Posterior cingulate gyrus (tissue), 11 donors: ENCODE measurements at places on chromosomes 3 and 15.

DNA sequence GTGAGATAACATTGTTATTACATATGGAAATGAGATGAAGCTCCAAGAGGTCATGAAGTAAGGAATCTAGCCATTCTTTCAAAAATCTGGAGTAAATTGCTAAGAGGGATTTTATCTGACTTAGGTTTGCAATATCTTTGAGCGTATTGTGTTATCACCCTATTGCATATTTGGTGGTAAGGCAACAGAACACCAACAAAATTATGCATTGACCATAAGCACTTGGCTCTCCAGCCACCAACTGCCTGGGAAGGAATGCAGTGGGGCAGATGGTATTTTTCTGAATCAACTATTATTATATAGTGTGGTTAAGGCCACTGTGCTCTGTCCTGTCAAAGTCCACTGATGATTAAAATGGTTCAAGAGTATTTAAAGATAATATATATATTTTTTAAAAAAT, 287.9 kb upstream of the SEMA6D start:
- no peak for DNase-seq

GRCh38 chr3:4042869-4043268, 243.6 kb downstream of the LRRN1 start:
- no peak for DNase-seq

- DNase-seq: no peak
These were observed 985.6 kb downstream of the EPHA3 start for GRCh38 chr3:90092994-90093393.

DNA sequence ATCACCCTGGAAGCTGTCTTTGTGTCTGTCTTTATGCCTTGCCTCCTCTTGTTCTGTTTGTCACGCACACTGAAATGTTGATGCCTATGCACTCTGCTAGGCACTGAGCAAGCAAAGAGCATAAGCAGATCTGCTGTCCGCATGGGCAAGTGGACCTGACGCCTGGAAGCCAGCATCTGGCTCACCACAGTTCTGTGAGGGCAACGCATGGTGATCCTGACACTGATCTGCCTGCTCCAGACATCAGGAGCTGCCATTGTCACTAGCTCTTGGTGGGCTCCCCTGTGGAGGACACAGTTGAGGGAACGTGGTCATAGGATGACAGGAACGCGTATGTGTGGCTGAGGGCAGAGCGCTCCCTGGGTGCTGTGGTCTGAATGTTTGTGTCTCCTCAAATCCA, 234.6 kb downstream of the ADAMTS17 start:
- DNase-seq: no peak

DNA sequence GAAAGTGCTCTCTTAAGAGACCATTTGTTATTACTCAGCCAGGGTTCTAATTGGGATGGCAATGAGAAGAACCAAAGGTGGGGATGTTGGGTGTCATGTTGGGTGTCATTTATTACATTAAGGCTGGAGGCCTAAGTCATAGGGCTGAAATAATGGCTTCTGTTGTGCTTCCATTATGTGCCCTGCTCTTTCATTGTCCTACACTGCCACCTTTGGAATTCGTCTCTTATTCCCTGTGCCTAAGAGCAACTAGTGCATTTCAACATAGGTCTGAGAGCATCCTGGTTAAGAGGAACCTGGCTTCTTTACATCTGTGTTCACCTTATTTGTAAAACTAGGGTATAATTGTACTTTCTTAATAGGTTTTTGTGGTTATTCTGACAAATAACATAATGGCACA, 32.2 kb downstream of the RIOX2 start:
- DNase-seq: no peak

- no peak for DNase-seq
These were observed 61.0 kb downstream of the TOP2B start for GRCh38 chr3:25603703-25604102.
